ENCODE measurements at places on chromosomes 2 and 18.

- DNase-seq, result peak; percentile 16
Measured at GRCh38 chr2:85490861-85491755, 47.9 kb upstream of the MAT2A start.

DNA sequence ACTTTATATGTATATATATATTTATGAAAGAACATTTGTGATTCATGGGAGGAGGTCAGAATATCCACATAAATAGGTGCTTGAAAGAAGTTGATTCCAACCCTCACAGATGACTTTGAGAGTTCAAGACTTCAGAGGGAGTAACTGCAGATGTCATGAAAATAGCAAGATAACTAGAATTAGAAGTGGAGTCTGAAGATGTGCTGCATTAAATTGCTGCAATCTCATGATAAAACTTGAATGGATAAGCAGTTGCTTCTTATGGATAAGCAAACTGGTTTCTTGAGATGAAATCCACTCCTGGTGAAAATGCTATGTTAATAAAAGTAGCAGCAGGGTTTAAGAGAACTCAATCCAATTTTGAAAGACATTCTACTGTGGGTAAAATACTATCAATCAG is 40.2 kb downstream of the G6PC2 start:
- no peak for DNase-seq

- DNase-seq, result peak; percentile 22
Measured at GRCh38 chr2:177171418-177171865, 41.2 kb upstream of the HNRNPA3 start.

GRCh38 chr2:39160982-39161381 is 40.1 kb upstream of the SOS1 start:
- peak; percentile 70 for DNase-seq

- no peak for DNase-seq
Measured at GRCh38 chr2:7031547-7032245, 114.5 kb downstream of the RNF144A start.

- no peak for DNase-seq
Measured at GRCh38 chr18:22625406-22625805, 207.7 kb upstream of the CTAGE1 start.

DNA sequence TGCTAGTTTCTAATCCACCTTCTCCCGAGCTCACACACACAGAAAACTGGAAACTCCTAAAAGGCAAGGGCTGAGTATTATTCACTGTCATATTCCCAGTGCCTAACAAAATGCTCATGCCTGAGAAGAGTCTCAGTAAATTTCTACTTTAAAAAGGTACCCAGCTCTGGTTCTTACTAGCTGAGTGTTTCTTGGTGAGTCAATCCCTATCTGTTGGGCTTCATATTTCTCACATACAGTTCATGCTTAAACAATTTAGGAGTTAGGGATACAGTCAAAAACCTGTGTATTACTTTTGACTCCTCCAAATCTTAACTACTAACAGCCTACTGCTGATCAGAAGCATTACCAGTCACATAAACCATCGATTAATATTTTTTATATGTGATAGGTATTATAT is 204.9 kb downstream of the EN1 start:
- DNase-seq, result peak; percentile 19

- no peak for DNase-seq
Measured at GRCh38 chr18:3010086-3010485, 2.9 kb downstream of the LPIN2 start.

Measured in fibroblast of the aortic adventitia (primary cell).